Activated T-helper 1 cell treated with anti-CD3 and anti-CD28 coated beads, Interleukin-12 subunit alpha, Interleukin-12 subunit beta, Interleukin-2, Interleukin-4 antibody, amounts not matched to agents 30 ng/mL and 10 ng/mL and 1 ng/mL, durations not matched to agents 14 hours and 24 hours and 36 hours (primary cell): ENCODE measurements at places on chromosomes 5 and 9. TPM values are rescaled to one million over a fixed set of nuclear protein-coding genes. Genes with fewer than 3 reads are reported as not detected.

The HSPB3 gene
- not detected in 2 replicates for total RNA-seq

The CDC42SE2 gene
- total RNA-seq: 100.0 and 103 TPM in 2 replicates

The MOB3B gene
- 0.17 and 0.26 TPM in 2 replicates for total RNA-seq

The CCDC152 gene
- 4.3 and 4.9 TPM in 2 replicates for total RNA-seq

The HAUS6 gene
- 31.8 and 31.9 TPM in 2 replicates for total RNA-seq

The FOXD4 gene
- 0.13 and 0.22 TPM in 2 replicates for total RNA-seq

The SURF1 gene
- total RNA-seq: 36.3 and 37.7 TPM in 2 replicates

The C5orf58 gene
- total RNA-seq: not detected in 2 replicates

The COQ4 gene
- total RNA-seq: 59.0 and 59.5 TPM in 2 replicates

The PPP1R26 gene
- 0.86 and 1.2 TPM in 2 replicates for total RNA-seq

The ANKRD33B gene
- total RNA-seq: 21.4 and 21.5 TPM in 2 replicates

The CCNJL gene
- not detected in 2 replicates for total RNA-seq

The PCDHGA9 gene
- 0.21 and 0.39 TPM in 2 replicates for total RNA-seq

The LRRC19 gene
- not detected in 2 replicates for total RNA-seq

The RECK gene
- total RNA-seq: 3.8 and 4.4 TPM in 2 replicates
